Fibroblast of skin of back (primary cell): ENCODE measurements at places on chromosomes 12 and 14.
A peak's percentile ranks its signal among the peaks of the same experiment; 100 is the strongest.

GRCh38 chr14:105329411-105330150, 15.0 kb downstream of the PACS2 start:
- DNase-seq: no peak

GRCh38 chr12:109923481-109924245, 23.6 kb downstream of the TCHP start:
- no peak for DNase-seq

DNA sequence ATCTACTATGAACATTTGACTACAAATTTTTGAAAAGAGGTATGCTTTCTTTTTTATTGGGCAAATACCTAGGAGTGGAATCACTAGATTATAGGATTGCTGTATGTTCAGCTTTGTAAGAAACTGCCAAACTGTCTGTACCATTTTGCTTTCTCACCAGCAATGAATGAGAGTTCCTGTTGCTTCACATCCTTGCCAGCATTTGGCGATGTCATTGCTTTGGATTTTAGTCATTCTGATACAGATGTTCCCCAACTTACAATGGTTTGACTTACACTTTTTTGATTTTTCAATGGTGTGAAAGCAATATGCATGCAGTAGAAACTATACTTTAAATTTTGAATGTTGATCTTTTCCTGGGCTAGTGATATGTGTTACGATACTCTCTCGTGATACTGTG, 328.7 kb downstream of the RAD51B start:
- peak; percentile 64 for DNase-seq

DNA sequence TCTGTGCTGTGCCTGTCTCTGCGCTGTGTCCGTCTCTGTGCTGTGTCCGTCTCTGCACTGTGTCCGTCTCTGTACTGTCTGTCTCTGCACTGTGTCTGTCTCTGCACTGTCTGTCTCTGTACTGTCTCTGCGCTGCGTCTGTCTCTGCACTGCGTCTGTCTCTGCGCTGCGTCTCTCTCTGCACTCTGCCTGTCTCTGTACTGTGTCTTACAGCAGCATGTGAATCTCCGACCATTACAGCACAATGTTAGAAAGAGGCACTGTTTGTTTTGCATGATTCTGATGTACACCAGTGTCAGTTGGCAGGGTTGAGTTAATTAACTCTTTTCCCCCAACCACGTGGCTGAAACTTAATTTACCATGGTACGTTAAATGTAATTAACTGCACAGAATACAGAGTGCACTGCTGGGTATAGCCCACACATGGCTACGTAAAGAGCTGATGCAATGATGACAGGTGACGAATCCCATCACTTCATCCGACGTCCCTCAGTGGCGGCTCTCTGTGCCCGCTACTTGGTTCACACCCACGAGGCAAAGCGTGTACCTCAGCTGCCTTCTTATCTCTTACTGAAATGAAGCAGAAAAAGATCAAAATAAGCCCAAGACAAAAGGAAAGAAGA, 127.7 kb upstream of the SFSWAP start:
- no peak for DNase-seq

DNA sequence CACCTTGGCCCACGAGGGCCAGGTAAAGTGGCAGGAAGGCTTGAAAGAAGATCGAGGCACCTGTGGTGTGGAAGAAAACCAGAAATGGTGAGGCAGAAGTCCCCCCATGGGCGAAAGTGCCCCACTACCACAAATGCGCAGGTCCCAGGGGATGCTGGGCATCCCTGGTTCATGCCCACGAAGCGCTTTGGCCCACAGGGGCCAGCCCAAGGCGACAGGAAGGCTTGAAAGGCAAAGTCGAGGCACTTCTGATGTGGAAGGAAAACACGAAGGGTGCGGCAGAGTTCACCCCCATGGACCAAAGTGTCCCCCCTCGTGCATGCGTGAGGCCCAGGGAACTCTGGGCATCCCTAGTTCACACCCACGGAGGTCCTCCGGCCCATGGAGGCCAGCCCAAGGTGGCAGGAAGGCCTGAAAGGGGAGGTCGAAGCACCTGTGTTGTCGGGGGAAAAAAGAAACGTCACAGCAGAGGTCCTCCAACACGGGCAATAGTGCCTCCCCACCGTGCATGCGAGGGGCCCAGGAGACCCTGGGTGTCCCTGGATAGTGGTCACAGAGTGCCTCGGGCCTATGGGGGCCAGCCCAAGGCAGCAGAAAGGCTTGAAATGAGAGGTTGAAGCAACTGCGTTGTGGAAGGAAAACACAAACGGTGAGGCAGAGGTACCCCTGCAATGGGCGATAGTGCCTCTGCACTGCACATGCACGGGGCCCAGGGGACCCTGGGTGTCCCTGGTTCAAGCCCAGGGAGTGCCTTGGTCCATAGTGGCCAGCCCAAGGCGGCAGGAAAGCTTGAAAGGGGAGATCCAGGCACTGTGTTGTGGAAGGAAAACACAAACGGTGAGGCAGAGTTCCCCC, 373.9 kb downstream of the ALG10 start:
- no peak for DNase-seq

GRCh38 chr12:114209861-114210260, 196.1 kb downstream of the TBX5 start:
- DNase-seq: no peak

DNA sequence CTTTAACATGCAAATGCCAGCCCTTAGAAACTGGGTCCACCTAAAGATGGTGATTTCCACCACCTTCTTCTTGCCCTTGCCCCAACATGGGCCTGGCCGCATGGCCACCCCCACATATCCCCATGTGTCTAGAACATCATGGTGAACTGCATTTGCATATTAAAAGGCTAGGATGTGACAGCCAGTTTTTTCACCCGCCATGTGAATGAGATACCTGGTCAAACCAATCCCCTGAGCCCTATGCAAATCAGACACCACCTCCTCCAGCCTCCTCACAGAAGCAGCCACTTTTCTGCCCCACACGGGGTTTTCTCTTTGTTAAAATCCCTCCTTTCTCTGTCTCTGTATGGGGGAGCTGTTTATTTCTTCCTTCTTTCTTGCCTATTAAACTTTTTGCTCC, 1322.5 kb downstream of the FSCB start:
- no peak for DNase-seq

DNA sequence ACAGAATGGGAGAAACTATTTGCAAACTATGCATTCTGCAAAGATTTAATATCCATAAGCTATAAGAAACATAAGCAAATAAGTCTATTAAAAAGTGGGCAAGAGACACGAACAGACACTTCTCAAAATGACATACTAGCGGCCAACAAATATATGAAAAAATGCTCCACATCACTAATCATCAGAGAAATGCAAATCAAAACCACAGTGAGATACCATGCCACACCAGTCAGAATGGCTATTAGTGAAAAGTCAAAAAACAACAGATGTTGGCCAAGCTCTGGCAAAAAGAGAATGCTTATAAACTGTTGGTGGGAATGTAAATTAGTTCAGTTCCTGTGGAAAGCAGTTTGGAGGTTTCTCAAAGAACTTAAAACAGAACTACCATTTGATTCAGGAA, 121.3 kb downstream of the KCNMB4 start:
- DNase-seq: no peak

DNA sequence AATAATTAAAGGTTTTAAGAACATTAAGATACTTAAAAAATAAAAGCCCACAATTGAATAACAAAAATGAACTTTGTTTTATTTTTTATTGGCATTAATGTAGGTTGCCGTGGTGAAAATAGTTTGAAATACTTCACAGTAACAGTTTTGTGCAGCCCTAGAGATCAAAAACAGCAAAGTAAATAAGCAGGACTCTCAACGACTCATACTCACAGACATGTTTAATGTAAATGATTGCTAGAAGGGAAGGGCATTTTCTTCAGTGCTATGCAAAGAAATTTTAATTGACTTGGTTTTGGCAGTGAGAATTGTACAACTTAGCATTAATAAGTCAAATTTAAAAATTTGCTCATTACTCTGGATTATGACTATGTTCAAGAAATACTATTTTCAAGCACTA, 16.0 kb downstream of the TRMT5 start:
- peak; percentile 48 for DNase-seq

DNA sequence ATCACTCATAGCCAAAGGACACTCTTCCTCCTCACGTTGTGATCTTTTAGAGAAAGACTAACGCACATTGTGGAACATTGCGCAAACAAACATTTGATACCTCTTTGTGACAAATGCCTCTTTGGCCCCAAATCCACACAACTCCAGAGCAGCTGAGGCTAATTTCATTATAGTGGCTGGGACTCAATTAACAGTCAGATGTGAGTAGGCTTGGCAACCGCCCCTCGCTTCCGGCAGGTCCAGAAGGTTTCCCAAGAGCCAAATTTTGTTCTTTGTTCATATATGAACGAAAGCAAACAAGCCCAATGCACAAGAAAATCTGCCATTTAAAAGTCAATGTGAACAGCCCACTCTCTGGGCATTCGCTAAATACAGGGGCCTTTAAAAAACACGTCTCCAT, 273.9 kb downstream of the GLT1D1 start:
- DNase-seq: no peak
